ENCODE measurements at places on chromosomes 4 and X.

DNA sequence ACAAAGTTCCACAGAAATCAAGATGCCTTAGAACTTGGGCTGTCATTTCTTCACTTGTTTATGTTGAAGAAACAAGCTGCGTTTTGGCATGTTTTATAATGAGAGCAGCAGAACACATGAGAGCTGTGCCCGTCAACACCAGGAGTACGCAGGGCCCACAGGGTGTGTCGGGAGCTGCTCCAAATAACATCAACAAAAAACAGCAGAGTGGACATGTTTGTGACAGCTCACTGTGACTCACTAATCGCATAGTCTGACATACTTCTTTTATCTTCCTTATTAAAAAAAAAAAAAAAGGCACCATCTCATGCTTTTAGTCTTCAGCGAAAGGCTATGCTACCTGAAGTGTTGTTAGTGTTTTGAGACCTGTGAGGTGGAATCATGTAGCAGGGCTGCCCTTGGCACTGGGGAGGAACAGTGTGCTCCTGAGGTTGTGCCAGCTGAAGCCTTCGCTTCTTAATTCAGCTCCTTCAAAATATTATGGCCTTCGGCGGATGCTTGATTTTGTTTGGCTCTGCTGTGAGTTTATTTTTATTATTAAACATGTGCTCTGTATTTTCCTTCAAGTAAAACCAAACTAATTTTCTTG, 32.8 kb downstream of the FHDC1 start:
- no peak for DNase-seq

- no peak for DNase-seq
These were observed 86.6 kb downstream of the TIGD2 start for GRCh38 chr4:89197920-89198319.

- no peak for DNase-seq
These were observed 25.8 kb upstream of the PBDC1 start for GRCh38 chrX:76147106-76147505.

- no peak for DNase-seq
These were observed 492.9 kb downstream of the INPP4B start for GRCh38 chr4:142353149-142353738.

GRCh38 chrX:24023972-24024669, 2.9 kb downstream of the KLHL15 start:
- DNase-seq: peak; percentile 34
